ENCODE measurements at places on chromosomes 13 and 19. TPM values are rescaled to one million over a fixed set of nuclear protein-coding genes. Genes with fewer than 3 reads are reported as not detected.

The GRAMD1A gene
- total RNA-seq, result 24.4 TPM

The PSG11 gene
- total RNA-seq, result not detected

The MBD3L2 gene
- not detected for total RNA-seq

The APLP1 gene
- 2.6 TPM for total RNA-seq

The ERICH6B gene
- not detected for total RNA-seq

The ATP12A gene
- total RNA-seq, result not detected

Measured in fibroblast of lung (primary cell).